ENCODE measurements at places on chromosomes 5 and 9. TPM values are rescaled to one million over a fixed set of nuclear protein-coding genes. Genes with fewer than 3 reads are reported as not detected.
A peak's percentile ranks its signal among the peaks of the same experiment; 100 is the strongest.

Gene SHISAL2B
- not detected for total RNA-seq

Gene EFNA5
- 8.6 TPM for total RNA-seq

Gene DEPDC1B
- total RNA-seq: 41.6 TPM

- DNase-seq: peak; percentile 66
Observed at GRCh38 chr5:146565764-146566367, 49.9 kb upstream of the GPR151 start.

DNA sequence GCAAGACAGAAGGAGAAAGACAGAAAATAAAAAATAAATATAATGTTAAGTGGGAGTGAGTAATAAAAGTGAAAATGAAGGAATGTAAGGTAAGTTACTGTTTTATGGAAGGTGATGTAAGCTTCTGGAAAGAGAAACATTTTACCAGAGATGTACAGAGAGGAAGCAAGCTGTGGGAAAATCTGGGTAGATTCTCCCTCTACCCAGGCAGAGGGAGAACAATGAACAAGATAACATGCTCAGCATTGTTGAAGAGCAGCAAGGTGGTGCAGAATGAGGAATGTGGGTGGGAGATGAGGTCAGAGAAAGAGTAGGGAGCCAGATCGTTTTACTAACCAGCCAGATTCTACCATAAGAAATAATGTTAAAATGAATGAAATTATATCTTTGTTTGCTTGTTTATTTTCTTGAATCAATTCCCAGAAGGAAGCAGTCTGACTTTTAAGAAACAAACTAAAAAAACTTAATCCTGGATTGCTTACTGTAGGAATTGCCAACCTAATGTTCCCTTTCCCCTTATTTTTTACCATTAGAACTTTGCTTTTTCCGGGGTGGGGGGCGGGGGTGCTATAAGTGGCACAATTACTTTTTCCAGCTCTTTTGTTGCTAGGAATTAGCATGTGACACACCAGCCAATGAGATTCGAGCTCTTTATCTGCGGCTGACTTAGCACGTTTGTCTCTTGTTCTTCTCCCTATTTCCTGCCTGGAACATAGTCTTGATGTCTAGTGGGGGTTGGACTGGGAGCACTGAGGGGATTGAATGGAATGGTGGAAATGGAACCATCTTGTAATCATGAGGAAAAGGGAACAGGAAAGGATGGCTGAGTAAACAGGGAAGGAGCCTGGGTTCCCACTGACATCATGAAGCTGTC lies 356.7 kb downstream of the TMEM167A start:
- peak; percentile 46 for DNase-seq

DNA sequence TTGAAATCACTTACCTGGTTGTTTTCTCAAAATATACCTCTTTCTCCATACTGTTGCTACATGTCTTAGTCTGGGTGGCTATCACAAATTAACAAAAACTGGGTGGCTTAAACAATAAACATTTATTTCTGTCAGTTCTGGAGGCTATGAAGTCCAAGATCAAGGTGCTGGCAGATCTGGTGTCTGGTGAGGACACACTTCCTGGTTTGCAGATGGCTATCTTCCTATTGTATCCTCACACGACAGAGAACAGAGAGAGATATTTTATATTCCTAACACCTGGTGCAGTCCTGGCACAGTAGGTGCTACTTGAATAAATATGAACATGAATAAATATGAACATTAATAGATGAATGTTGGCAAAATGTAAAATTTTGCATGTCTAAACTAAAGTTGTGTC lies 164.3 kb upstream of the ACOT12 start:
- DNase-seq: no peak

DNA sequence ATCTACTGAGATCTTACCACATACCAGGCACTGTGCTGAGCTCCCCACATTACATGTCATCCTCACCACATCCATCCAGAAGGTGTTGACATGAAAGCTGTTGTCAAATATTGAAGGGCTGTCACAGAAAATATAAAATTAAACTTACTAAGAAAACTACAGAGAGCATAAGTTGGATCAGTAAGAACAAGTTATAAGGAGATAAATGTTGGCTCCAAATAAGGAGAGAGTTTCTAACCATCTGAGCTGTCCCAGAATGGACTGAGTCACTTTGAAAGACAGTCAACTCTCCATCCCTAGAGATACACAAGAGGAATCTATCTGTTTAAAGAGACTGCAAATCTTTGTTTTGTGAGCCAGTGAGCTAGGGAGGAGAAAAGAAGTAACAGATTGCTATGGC lies 169.8 kb downstream of the DRD1 start:
- DNase-seq: no peak

Measured in H4 (cell line).